M059J (cell line): ENCODE measurements at places on chromosomes 11 and 22. TPM values are rescaled to one million over a fixed set of nuclear protein-coding genes. Genes with fewer than 3 reads are reported as not detected.

TPBGL gene
- total RNA-seq = not detected in 2 replicates

DNA sequence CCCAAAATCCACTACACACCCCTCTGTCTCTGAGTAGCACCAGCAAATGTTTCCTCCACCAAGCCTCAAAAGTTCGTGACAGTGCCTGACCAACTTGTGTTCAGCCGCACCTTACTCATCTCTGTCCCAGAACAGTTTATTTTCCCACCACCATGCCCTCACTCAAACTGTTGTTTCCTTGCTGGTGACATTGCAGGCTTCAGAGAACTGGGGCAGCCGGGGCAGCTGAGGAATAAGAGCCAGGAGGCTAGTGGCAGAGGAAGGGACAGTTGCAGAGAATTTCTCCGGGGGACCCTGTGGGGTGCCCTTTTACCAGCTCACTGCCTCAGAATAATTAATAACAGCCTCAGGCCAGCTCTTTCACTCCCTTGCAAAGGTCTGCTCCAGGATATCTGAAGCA is 709 bp upstream of the KCNE3 start:
- no peak for DNase-seq

CYTH4 gene
- total RNA-seq = 0.25 and 0.27 TPM in 2 replicates

CSTF3 gene
- 26.1 and 28.5 TPM in 2 replicates for total RNA-seq

- peak; percentile 51 for DNase-seq
These were observed 45.7 kb downstream of the DBX1 start for GRCh38 chr11:20114588-20114987.

RGL4 gene
- total RNA-seq = not detected in 2 replicates

GRCh38 chr22:23386822-23387580 is 193.1 kb downstream of the IGLL1 start:
- DNase-seq = no peak

GRCh38 chr11:117662255-117662654 is 134.8 kb downstream of the DSCAML1 start:
- DNase-seq = no peak
